Stomach (tissue), 19 donors: ENCODE measurements at places on chromosomes 2 and 18.

DNA sequence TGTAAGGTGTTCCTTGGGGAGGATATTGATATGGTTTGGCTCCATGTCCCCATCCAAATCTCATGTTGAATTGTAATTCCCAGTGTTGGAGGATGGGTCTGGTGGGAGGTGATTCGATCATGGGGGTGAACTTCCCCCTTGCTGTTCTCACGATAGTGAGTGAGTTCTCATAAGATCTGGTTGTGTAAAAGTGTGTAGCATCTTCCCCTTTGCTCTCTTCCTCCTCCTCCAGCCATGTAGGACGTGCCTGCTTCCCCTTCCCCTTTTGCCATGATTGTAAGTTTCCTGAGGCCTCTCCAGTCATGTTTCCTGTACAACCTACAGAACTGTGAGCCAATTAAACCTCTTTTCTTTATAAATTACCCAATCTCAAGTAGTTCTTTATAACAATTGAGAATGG is 458.7 kb downstream of the LPIN1 start:
- DNase-seq, result no peak

DNA sequence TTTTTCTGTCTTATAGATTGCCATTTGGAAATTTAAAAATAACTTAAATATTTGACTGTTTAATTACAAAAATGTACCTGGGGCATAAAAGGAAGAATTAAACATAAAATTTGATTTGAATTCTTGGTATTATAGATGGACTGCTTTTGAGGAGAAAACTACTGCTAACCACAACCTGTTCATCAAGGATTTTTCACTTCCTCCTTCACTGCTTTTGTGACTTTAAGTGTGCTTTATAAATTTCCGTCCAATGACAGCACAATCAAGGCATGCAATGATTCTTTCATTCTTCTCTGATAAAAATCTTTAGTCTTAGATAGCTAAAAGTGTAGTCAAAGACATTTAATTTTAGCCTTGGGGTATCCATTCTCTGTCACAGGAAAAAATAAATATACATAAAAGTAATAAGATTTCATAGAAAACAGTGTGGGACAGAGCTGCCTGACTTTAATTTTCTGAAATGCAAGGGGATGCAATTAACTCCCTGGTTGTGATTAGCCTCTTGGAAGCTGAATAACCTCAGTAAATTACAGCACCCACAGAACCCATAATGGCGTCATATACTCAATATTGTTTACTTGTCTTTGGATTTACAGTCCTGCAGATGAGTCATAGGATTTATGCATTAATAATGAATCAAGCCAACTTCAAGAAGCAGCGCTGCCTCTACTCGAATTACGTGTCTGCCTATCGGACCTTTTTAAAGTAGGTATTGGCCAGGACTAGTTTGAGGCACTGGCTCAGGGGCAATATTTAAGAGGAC is 587.9 kb downstream of the NRXN1 start:
- DNase-seq, result no peak

DNA sequence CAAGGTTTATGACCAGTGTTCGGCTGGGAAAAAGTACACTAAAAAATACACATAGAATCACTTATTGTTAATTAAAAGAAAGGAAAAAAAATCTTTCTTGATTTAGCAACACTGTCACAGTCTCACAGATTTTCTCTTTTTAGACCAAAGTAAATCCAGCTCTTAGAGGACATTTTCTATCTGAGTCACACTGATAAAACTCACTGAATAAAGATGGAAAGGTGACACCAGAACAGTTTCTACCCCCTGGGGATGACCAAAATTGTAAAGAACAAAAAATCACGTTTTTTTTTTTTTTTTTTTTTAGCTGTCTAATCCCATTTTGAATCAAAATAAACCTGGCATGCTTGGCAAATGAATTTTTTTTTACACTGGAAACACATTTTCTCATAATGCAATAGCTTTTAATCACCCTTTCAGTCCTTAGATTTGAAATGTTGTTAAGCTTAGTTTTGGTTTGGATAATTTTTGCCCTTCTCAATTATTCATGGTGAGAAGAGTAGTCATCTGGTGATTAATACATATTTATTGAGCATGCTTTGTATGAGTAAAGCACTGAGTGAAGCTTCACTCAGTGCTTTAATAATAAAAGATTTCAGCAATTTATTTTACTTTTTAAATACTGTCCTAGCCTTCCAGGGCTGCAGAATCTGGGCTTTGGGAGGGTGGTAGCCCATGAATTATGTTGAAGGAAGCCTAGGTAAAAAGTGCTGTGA is 886.3 kb downstream of the SLC4A3 start:
- DNase-seq, result no peak

DNA sequence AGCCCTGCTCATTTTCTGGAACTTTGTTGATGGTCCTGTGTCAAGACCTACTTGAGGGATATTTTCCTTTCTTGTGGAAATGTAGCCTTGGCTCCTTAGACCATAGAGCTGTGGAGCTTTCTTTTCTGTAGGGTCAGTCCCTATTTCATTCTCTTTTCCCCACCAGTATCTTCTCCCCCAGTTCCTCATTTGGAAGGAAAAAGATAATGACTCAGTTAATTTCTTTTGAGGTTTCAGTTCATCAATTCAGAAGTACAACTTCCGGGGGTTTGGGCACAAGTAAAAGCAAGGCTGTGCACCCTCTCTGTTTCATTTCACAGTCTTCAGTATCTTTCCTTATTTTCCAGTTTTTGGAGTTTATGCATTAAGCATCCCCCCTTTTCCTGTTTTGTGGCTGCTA is 70.7 kb downstream of the CDC42EP3 start:
- no peak for DNase-seq

DNA sequence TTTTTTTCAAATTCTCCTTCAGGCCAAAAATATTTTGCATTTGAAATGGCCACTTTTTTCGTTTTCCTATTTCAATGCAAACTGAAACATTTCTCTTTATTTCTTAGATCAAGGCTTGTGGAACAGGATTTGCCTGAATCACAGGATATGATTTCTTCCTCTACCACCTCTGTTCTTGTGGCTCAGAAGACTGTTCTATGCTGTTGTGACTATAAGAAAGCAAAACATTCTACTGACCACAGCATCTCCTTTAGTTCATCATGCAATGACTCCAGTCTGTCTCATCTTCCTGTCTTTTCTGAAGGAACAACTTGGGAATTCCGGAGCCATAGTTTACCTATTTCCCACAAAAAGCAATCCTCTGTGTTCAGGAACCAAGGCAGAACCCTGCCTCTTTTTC is 16.2 kb upstream of the ZNF512 start:
- DNase-seq, result no peak

DNA sequence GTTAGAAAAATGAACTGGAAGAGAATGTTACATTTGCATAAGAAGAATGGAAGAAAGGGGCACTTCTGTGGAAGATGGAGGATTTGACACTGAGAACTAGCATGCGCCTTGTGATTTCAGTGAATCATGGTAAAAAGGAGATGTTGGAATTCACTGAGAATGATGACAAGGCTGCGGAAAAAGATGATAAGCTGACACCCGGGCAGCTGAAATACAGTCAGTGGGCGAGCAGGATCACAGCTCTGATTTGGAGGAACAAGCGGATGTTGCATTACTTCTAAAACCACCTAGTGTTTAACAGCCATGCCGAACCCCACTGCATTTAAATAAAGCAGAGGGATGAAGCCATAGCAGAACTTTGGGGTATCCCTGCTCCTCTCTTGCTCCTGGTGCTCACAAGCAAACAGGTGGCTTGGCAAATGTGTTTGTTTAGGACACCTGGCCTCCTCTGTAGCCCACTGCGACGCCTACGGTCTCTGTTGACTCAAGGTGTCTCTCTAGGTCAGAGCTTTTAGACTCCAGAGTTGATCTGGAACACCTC is 134.9 kb downstream of the NDUFA10 start:
- DNase-seq, result no peak

- no peak for DNase-seq
Observed at GRCh38 chr18:62576271-62576670, 53.4 kb downstream of the ZCCHC2 start.

DNA sequence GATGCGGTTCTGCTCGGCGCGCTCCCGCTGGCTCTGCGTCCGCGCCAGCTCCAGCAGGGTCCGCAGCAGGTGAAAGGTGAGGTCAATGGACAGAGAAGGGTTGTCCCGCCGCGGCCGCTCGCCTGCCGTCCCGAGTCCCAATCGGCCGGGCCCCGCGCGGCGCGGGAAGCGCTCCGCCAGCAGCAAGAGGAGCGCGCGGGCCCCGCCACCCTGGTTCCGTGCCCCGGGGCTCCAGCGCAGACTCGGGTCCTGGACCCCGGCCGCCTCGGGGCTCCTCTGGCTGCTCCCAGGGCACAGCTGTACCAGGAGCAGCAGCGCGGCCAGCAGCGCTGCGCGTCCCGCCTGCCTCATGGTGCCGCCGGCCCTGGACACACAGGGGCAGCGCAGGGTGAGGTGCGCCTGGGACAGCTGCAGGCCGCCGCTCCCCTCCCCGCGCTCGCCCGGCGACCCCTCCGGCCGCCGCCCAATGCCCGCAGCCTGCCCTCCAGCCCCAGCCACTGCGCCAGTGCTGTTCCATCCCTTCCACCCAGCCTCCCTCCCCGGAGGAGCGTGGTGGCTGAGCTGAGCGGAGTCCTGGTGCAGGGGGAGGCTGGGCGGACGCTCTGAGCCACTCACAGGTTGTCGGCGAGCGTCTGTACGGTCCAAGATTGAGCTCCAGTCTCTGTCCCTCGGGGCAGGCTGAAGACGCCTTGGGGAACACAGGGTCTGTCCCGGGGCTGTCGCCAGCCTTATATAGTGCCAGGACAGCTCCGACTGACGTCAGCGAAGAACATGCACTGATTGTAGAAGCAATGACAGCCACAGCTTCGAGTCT is 493 bp downstream of the UCN start:
- DNase-seq, result no peak

DNA sequence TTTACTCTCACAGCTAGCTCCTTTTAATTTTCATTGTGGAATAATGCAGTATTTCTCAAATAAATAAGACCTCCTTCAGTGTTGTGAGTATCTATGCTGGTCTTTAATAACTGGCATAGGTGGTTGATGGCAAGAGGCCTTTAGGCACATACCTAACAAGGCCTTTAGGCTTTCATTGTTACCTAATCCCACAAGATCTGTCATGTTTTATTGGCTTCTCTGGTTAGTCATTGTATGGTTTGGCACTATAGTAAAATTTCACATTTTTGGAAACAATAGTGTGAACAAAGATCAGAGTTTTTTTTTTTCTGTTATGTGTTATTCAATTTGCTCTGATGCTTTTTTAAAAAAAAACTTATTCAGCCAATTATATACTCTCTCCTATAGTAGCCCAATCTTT is 89.8 kb upstream of the NEUROD1 start:
- DNase-seq, result no peak

- no peak for DNase-seq
Observed at GRCh38 chr18:26710470-26711096, 154.9 kb downstream of the AQP4 start.

GRCh38 chr2:229268626-229269025 is 2.5 kb downstream of the PID1 start:
- no peak for DNase-seq

GRCh38 chr18:30376515-30376914 is 666.0 kb downstream of the DSC3 start:
- no peak for DNase-seq

DNA sequence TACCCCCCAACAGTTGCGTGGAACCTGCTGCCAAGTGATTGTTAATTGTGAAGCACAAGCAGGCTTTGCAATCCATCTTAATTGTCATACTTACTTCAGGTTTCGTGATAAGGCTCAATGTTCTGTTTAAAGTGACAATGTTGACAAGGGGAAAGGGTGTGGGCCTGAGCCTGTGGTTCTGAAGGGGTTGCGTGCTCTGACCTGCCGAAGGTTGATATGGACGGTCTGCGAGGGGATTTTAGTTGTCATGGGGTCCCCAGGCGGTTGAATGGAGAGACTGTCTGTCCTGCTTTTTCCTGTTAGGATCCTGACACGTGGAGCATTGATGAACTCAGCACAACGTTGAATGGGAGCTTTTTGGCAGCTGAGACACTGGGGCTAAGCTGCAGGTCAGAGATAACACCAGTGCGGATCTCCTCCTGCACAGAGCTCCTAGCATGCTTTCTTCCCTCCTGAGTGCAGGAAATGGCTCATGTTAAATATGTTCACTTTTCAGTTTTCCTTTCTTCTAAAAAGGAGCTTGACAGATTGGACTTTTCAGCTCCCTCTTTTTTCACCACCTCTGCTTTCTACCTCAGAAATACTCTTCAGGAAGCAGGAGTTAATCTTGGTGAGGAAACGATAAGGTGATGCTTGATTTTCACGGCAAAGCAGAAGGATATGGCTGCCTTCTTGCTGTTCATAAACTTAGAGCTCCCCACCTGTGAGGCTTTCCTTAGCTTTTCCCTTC is 62.9 kb upstream of the ZEB2 start:
- peak; percentile 30 for DNase-seq

- DNase-seq, result no peak
Observed at GRCh38 chr2:190452433-190452832, 44.3 kb downstream of the MFSD6 start.

GRCh38 chr2:203492965-203493364 is 42.1 kb downstream of the RAPH1 start:
- no peak for DNase-seq

- DNase-seq, result peak; percentile 57
Observed at GRCh38 chr2:45909677-45910191, 258.3 kb downstream of the PRKCE start.

DNA sequence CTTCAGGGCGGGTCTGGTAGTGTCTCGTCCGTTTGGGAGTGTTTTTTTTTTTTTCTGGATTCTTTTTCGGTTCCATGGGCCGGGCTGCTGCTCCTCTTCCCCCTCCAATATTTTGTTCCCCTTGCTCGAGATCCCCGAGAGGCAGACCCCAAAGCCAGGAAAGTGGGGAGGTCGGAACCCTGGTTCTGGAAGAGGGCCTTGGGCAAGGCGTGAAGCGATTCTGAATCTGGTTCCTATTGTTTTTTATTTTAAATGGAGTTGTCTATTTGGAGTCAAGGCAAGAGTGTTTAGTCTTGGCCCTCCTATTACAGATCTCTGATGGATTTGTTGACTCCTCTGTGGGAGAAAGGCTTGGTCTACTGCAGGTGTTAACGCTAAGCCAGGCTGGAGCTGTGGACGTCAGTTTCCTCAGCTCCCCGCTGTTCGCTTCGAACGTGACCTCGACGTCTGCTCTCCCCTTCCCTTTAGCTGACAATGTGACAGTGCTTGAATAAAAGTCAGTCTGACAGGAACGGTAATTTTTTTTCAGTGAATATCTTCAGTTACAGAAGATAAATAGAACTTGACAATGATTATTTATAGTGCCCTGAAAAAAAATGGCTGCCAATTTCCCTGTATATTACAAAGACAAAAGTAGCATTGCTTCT is 683 bp upstream of the DNAJC27 start:
- peak; percentile 80 for DNase-seq

DNA sequence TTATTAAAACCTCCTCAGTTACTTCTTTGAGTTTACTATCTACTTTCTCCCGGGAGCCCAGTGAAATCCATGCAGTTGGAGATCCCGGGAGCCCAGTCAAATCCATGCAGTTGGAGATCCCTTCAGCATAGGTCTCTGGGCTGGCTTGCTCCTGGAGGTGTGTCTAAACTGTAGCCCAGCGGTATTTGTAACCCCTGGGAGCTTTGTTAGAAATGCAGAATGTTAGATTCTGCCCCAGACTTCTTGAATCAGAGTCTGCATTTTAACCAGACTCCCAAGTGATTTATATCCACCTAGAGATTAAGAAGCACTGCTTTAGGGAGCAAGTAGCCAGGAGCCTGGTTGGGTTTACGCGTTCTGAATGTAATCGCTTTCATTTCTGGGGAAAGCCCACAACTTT is 54.5 kb downstream of the ARHGAP28 start:
- no peak for DNase-seq
